ENCODE measurements at places on chromosomes 6 and 20. TPM values are rescaled to one million over a fixed set of nuclear protein-coding genes. Genes with fewer than 3 reads are reported as not detected.

- no peak for DNase-seq
- no peak overlapping the region for H3K4me3 ChIP-seq
- no peaks in the 10 kb centered on the region for H3K36me3 ChIP-seq
Measured at GRCh38 chr20:11776687-11777086, 141.0 kb upstream of the BTBD3 start.

GRCh38 chr6:49606721-49607390 lies 29.8 kb downstream of the RHAG start:
- DNase-seq, result peak; percentile 52
- H3K27me3 ChIP-seq, result no peaks in the 10 kb centered on the region
- H3K4me1 ChIP-seq, result no peaks in the 10 kb centered on the region
- H3K4me3 ChIP-seq, result no peak overlapping the region
- no peaks in the 10 kb centered on the region for H3K36me3 ChIP-seq
- no peak overlapping the region for H3K27ac ChIP-seq

Gene MRPL2
- total RNA-seq, result 52.3 TPM

DNA sequence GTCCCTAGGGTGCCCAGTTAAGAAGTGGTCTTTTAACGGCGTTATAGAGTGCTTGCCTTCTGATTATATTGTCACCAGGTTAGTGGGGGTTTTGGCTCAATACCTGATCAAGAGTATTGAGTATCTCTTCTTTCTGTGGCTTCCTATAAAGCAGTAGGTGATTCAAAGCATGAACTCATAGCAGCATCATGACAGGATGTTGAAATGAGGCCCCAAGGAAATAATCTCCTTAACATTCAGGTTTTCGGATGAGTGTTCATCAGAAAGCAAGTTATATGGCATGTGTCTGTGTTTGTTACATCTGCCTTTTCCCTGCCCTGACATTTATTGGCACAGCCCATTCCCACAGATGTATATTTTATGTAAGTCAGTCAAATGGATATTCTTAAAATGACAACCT lies 301.0 kb downstream of the FARS2 start:
- H3K4me1 ChIP-seq, result no peaks in the 10 kb centered on the region
- H3K36me3 ChIP-seq, result no peaks in the 10 kb centered on the region
- no peak for DNase-seq
- no peak overlapping the region for H3K27ac ChIP-seq
- no peaks in the 10 kb centered on the region for H3K27me3 ChIP-seq

- H3K36me3 ChIP-seq, result no peaks in the 10 kb centered on the region
- H3K27ac ChIP-seq, result no peak overlapping the region
- no peak overlapping the region for H3K4me3 ChIP-seq
Measured at GRCh38 chr20:18321976-18322950, 33.9 kb downstream of the ZNF133 start.

DNA sequence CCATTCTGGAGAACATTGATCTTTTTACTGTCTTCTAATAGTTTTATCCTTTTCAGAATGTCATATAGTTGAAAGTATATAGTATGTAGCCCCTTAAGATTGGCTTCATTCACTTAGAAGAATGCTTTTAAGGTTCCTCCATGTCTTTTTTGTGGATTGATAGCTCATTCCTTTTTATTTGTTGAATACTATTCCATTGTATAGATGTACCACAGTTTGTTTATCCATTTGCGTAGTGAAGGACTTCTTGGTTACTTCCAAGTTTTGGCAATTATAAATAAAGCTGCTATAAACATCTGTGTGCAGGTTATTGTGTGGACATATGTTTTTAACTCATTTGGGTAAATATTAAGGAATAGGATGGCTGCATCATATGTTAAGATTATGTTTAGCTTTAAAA lies 27.8 kb downstream of the ABT1 start:
- no peaks in the 10 kb centered on the region for H3K36me3 ChIP-seq
- no peak for DNase-seq
- H3K4me1 ChIP-seq, result no peaks in the 10 kb centered on the region
- H3K27me3 ChIP-seq, result no peaks in the 10 kb centered on the region
- no peak overlapping the region for H3K27ac ChIP-seq

- no peak for DNase-seq
- H3K4me1 ChIP-seq, result no peaks in the 10 kb centered on the region
- no peaks in the 10 kb centered on the region for H3K27me3 ChIP-seq
- no peak overlapping the region for H3K27ac ChIP-seq
Measured at GRCh38 chr6:2158596-2159271, 86.7 kb downstream of the GMDS start.

DNA sequence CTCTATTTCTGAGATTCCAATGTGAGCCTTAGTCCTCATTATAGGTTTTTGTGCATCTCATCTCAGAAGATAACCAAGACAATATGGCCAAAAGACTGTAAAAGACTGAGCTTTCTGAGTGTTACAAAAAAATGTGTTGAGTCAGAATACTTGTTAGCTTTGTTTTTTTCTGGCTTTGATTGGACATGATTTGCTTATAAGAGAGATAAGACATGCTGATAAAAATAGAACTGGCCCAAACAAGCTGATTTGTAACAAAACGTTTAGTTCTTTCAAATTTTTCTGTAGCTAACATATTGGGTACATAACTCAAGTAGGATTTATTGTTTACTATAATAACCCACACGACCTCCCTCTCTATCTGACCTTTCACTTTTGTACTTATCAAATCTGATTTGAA lies 32.9 kb downstream of the FILIP1 start:
- no peak overlapping the region for H3K27ac ChIP-seq
- no peaks in the 10 kb centered on the region for H3K36me3 ChIP-seq
- H3K27me3 ChIP-seq, result no peaks in the 10 kb centered on the region
- DNase-seq, result no peak
- H3K4me1 ChIP-seq, result no peaks in the 10 kb centered on the region

GRCh38 chr6:29631209-29631810 lies 1.7 kb downstream of the GABBR1 start:
- no peak overlapping the region for H3K4me3 ChIP-seq
- no peak for DNase-seq
- no peaks in the 10 kb centered on the region for H3K36me3 ChIP-seq
- no peaks in the 10 kb centered on the region for H3K27me3 ChIP-seq
- no peak overlapping the region for H3K27ac ChIP-seq

Gene C6orf62
- total RNA-seq, result 95.1 TPM

DNA sequence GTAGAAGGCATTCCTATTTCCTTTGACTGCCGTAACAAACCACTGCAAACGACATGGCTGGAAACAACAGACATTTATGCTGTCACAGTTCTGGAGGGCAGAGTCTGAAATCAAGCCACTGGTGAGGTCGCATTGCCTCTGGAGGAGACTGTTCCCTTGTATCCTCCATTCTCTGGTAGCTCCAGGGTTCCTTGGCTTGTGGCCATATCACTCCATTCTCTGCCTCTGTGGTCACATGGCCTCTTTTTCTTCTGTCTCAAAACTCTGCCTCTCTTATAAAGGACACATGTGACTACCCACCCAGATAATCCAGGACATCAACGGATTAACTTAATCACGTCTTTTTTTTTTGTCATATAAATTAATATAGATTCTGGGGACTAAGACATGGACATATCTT lies 84.4 kb downstream of the LYRM2 start:
- H3K4me1 ChIP-seq, result no peaks in the 10 kb centered on the region
- no peak overlapping the region for H3K4me3 ChIP-seq
- no peaks in the 10 kb centered on the region for H3K36me3 ChIP-seq
- no peak overlapping the region for H3K27ac ChIP-seq
- H3K27me3 ChIP-seq, result no peaks in the 10 kb centered on the region

DNA sequence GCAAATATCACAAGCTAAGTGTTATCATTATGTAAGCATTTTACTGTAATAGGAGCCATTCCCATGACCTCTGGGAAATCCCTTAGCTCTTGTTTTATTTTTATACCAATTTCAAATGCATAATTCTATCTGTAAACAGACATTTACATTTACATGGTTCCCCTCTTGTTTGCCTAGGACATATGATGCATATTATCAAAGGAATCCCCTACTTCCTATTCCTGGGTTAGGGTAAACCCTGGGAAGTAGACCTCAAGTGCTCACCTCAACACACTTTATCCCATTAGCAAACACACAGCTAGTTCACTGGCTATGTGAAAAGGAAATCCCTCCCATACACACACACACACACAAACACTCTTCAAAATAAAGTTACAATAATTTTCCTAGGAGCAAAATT lies 27.1 kb downstream of the PDE10A start:
- H3K27ac ChIP-seq, result no peak overlapping the region
- H3K27me3 ChIP-seq, result no peaks in the 10 kb centered on the region
- DNase-seq, result no peak
- H3K4me3 ChIP-seq, result no peak overlapping the region

DNA sequence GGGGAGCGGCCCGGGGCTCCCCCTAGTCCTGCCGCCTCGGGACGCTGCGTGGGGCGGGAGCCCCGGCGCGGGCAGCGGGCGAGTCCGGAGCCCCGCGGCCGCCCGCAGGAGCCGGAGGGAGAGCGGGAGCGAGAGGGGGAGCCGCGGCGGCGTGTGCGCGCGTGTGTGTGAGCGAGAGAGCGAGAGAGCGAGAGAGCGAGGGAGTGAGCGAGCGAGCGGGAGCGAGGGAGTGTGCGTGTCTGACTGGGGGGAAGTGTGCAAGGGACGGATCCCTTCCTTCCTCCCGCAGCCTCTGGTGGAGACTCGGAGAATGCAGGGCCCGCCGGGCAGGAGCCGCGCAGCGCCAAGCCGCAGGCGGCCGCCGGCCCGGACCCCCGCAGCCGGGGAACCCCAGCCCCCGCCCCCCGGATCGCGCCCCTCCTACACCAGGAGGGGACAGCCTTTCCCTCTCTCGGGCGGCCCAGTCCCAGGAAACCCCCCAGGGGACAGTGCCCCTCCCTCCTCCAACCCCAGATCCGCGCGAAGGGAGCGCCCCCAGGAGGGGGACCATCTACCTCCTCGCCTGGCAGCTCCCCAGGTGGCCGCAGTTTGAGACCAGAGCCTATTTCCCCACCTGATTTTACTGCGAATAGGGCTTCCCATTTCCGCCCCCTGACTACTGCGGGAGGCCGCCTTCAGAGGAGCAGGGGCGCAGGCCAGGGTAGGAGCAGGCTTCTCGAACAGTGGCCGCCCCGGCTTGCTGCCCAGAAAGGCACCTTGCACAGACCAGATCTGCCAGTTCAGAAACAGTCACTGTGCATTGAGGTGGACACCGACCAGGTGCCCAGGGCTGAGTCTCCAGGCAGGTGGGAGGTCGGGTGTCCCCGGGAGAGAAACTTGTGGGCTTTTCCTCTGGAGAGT lies at the start of gene CDH22:
CDH22 (minus strand) TSS at position 241 of the 900 bp plus-strand sequence. CDS start 57,204 bp downstream, outside the sequence.
- no peaks in the 10 kb centered on the region for H3K4me1 ChIP-seq
- H3K27ac ChIP-seq, result peak within 1 kb of the TSS; percentile 38
- H3K36me3 ChIP-seq, result no peaks in the 10 kb centered on the region
- peak; percentile 30 for DNase-seq
- H3K27me3 ChIP-seq, result peaks cover 3% of the 10 kb centered on the region
- peak within 1 kb of the TSS; percentile 46 for H3K4me3 ChIP-seq

DNA sequence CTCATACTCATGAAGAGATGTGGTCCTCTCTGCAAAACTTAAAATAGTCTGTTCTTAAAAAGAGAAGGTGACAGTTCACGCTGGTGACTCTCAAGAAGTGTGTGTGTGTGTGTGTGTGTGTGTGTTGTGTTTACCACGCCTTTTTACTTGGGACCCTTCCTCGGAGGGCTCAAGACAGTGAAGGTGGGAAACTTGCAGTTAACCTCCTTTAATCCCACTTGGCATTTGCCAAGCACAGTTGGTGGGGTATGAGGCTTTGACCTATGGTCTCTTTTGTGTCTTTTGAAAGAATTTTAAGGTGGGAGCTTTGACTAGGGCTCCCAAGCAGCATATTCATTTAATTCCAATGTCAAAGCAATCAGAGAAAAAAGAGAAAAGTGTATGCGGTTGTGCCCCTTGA lies 395.8 kb downstream of the TFAP2B start:
- H3K4me3 ChIP-seq, result no peak overlapping the region
- H3K27me3 ChIP-seq, result no peaks in the 10 kb centered on the region
- no peak overlapping the region for H3K27ac ChIP-seq
- DNase-seq, result no peak

GRCh38 chr6:27868311-27868710 lies 43.9 kb downstream of the OR2B2 start:
- no peak for DNase-seq
- H3K27ac ChIP-seq, result no peak overlapping the region
- peaks cover 17% of the 10 kb centered on the region for H3K27me3 ChIP-seq
- H3K4me3 ChIP-seq, result no peak overlapping the region
- H3K36me3 ChIP-seq, result no peaks in the 10 kb centered on the region
